Activated CD4-positive, alpha-beta T cell treated with anti-CD3 and anti-CD28 coated beads for 48 hours (primary cell): ENCODE measurements at places on chromosomes 11 and 22.

DNA sequence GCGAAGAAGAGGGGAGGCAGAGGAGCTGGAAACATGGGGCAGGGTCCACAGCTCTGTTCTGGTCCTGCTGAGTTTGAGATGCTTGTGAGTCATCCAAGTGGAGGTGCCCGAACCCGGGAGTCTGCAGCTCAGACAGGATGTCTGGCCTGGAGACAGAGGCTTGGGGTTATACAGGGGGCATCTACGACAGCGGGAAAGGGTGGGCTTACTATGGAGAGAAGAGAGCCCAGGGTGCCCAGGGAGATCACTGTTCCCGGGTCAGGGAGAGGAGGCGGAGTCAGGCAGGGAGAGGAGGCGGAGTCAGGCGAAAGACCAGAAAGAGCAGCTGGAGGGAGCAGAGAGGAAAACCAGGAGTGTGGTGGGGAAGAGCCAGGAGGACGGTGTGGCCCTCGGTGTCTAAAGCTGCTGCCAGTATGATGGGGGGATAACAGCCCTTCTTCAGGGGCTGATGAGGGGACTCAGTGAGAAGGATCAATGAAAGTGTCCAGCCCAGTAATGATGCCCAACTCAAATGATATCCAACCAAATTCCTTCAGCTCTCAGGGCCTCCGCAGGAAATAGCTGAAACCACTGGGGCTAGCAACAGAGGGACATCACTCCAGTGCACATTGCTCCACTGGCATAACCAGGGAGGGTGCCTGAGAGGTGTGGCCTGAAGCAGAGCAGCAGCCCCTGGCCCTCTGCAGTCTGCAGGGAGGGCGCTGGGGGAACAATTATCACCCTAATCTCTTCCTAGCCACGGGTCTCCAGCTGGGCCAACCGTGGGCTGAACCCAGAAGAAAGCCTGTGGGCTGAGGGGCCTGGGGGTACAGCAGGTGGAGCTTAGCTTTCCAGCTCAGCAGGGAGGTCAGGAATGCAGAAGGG is 2.6 kb upstream of the LTBP3 start:
- DNase-seq, result no peak

GRCh38 chr11:35997902-35998520 is 54.1 kb downstream of the LDLRAD3 start:
- no peak for DNase-seq

DNA sequence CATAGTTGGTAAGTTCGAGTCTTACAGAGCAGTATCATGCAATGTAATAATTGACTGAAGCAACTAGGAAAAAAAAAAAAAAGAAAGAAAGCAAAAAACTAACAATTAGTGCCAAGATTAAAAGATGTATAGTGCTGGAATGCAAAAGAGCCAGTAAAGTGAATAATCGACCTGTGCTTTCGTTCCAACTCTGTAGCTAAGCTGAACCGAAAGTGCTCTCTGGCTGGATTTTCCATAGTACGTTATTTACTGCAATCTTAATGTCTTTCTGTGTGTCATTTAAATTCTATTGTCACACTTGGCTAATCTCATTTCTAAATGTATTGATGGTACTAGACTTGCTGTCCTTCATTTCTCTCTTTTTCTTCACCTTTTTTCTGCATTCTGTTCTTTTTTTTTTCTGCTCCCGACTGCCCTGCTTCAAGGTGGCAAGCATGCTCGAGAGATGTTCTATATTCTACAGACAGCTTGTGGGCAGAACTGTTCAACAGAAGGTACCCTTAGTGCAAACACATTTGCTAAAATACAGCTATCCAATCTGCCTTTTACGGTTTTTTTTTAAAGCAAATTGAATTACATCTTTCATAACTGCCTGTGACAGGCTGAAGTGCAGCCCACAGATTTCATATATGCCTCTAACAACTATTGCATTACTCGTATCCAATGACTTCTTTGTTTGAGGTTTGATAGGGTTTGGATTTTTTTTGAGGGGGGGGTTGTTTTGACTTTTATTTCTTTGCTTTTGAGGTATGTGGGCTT is 204.2 kb upstream of the MTNR1B start:
- DNase-seq, result no peak

DNA sequence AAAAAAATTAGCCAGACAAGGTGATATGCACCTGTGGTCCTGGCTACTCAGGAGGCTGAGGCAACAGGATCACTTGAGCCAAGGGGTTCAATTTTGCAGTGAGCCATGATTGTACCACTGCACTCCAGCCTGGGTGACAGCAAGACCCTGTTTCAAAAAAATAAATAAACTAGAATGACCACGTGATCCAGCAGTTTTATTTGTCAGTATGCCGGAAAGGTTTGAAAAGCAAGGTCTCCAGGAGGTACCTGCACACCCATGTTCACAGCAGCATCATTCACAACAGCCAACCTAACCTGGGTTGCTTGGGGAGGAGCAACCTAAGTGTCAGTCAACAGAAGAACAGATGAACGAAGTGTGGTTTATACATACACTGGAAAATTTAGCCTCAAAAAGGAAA is 78.7 kb upstream of the SEPTIN5 start:
- no peak for DNase-seq
